ENCODE measurements at places on chromosomes 2 and 18. TPM values are rescaled to one million over a fixed set of nuclear protein-coding genes. Genes with fewer than 3 reads are reported as not detected.

DNA sequence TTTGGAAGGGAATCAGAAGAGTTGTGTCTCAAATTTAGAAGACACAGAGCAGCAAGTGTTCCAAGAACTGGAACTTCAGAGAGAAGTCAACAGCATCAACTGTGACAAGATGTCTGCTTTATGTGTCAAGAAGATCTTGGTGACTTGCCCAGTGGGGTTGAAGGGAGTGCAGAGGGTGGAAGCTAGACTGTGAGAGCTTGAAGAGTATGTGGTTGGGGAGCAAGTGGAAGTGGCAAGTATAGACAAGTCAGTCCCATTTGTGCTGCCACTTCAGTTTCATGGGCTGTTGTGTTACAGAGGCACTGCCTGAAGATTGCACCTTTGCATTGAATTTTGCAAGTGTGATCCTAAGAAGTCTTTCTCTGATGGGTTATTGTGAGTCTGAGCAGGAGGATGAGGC is 68.7 kb upstream of the MC2R start:
- no peaks in the 10 kb centered on the region for H3K36me3 ChIP-seq
- H3K27ac ChIP-seq: no peak overlapping the region
- DNase-seq: no peak
- H3K4me3 ChIP-seq: no peak overlapping the region
- H3K4me1 ChIP-seq: no peaks in the 10 kb centered on the region

- H3K27me3 ChIP-seq: no peaks in the 10 kb centered on the region
- no peak overlapping the region for H3K27ac ChIP-seq
- H3K4me1 ChIP-seq: peaks cover 49% of the 10 kb centered on the region
- no peak overlapping the region for H3K4me3 ChIP-seq
- no peaks in the 10 kb centered on the region for H3K36me3 ChIP-seq
Measured at GRCh38 chr18:48815581-48816324, 135.0 kb downstream of the SMAD7 start.

GRCh38 chr18:40670668-40671375 is 1284.2 kb upstream of the PIK3C3 start:
- no peak for DNase-seq
- no peaks in the 10 kb centered on the region for H3K27me3 ChIP-seq
- H3K4me3 ChIP-seq: no peak overlapping the region

DNA sequence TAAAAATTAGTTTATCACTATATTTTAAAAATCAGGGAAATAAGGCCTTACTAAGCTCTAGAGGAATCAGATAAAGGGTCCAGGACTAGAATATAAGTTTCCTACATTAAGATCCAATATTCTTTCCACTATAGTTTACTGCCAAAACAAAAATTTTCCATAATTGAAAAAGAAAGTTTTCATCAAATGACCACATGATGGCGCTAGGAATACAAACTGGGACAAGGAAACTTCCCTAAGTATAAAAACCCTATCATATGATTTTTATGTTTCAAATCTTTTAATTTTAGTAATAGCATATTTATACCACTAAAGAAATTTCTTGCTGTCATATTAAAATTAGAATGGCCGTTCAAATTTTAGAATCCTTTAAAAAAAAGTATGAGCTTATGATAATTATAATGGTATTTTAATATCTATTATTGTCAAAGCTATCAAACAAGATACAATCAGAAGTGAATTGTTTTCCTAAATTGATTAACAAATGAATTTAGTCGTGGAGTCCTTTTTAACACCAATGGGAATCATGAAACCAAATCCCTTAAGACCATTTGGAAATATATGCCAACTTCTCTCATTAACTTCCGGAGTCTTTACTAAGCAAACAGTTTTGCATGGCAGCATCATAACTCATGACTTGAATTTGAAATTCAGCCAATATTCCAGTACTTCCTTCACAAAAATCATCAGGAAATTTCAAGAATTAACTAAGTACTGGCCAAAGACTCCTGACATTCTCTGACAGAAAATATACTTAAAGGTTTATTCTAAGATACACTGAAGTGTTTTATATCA is 70.3 kb downstream of the SCN1A start:
- H3K4me1 ChIP-seq: no peaks in the 10 kb centered on the region
- DNase-seq: no peak
- no peak overlapping the region for H3K27ac ChIP-seq
- no peaks in the 10 kb centered on the region for H3K27me3 ChIP-seq
- H3K4me3 ChIP-seq: no peak overlapping the region

DNA sequence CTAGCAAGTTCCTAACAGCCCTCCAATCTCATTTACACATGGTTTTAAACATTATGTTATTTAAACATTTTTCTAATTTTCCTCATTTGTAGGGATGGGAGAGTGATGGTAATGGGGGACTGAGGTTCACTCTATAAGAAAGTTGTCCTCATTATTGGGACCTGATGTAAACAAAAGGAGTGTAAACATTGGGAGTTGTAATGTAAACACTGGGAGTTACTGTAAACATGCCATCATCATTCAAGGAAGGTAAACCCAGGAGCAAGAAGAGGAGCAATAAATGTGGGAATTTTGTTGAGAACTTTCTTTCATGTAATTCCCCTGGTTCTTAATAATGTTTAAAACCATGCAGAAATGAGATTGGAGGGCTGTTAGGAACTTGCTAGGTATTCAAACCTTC is 17.8 kb downstream of the RFTN2 start:
- H3K4me3 ChIP-seq: no peak overlapping the region
- no peak overlapping the region for H3K27ac ChIP-seq
- no peaks in the 10 kb centered on the region for H3K4me1 ChIP-seq
- no peaks in the 10 kb centered on the region for H3K36me3 ChIP-seq

- H3K36me3 ChIP-seq: peaks cover 25% of the 10 kb centered on the region
- no peak for DNase-seq
- H3K27ac ChIP-seq: no peak overlapping the region
- no peaks in the 10 kb centered on the region for H3K27me3 ChIP-seq
- no peak overlapping the region for H3K4me3 ChIP-seq
- no peaks in the 10 kb centered on the region for H3K4me1 ChIP-seq
Measured at GRCh38 chr2:168138374-168138773, 109.0 kb downstream of the STK39 start.

DNA sequence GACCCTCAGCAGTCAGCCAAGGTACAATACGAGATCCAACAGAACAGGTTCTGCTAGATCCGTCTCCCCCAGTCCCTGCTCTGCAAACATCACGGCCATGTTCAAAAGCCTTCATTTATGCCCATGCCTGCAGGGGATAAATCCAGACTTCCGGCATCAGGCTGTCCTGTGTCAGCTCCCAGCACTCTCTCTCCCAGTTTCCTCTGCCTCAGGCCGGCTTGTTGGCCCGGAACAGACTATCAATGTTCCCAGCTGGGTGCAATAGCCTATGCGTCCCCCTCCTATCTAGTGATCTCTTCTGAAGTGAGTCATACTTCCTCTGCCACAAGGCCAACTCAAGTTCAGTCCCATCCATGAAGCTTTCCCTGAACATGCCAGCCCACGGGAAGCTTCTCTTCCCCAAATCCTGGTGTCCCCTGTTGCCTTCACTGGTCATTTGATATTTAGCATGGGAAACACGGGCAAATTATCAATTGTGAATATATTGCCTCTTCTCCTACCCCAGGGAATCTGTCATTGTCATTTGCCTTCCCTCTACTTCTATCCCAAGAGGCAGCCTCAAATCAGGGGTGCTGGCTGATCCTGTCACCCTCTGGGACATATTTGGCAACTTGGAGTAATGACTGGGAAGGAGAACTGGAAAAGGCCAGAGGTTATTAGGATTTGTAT is 51.1 kb downstream of the CAPN13 start:
- no peak for DNase-seq
- no peaks in the 10 kb centered on the region for H3K4me1 ChIP-seq
- H3K27ac ChIP-seq: no peak overlapping the region
- peaks cover 5% of the 10 kb centered on the region for H3K27me3 ChIP-seq

The KCNJ13 gene
- total RNA-seq: not detected

The DSG2 gene
- 0.11 TPM for total RNA-seq

The ALLC gene
- not detected for total RNA-seq

The ECEL1 gene
- not detected for total RNA-seq
